Stimulated activated CD4-positive, alpha-beta T cell treated with anti-CD3 and anti-CD28 coated beads, TNF-alpha, amount 100 ng/mL, for 24 hours (primary cell): ENCODE measurements at places on chromosomes 7 and 10.

- no peak for DNase-seq
Measured at GRCh38 chr10:90161-90560, 41.1 kb upstream of the TUBB8 start.

DNA sequence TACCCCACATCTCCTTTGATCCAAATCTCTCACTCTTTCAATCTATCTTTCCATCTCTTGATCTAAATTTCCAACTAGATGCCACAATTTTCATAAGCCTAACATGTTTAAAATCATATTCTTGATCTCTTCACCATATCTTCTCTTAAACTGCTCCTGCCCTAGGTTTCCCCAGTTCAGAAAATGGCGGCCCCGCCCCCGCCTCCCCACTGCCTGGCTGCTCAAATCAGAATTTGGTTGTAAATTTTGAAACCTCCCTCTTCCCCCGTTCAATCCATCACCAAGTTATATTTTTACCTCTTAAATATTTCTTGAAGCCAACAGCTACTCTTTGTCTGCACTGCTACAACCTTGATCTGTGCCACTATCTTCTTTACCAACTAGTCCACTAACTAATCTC lies 27.3 kb upstream of the PRTFDC1 start:
- no peak for DNase-seq

DNA sequence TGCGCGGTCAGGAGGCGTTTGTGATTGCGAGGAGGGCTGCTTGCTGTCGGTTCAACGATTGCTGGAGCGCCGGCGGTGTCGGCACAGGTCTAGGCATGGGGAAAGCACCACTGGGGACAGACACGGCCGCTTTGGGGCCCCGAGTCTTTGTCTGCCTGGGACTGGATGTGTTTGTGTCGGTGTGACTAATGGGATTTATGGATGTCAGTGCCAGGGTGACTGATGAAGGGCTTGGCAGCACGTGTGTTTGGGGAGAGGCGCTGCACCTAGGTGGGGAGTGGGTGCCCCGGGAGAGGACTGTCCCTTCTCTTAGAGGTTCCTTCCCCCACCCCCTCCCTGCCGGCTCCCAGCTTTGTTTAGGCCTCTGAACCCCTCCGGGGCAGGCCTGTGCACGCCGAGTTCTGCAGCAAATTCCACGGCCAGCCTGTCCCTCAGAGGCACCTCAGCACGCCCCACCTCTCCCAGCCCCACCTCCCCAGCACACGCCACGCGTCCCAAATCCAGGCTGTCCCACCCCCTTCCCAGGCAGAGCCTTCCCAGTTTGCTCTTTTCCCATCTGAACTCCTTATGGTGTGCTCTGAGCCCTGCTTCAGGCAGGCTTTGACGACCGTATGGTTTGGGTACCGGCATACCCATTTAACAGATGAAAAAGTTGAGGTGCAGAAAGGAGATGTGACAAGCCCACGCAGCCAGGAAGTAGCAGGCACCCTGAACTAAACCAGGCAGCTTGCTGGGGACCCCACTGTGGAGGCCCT lies 6.4 kb upstream of the TNRC18 start:
- no peak for DNase-seq

DNA sequence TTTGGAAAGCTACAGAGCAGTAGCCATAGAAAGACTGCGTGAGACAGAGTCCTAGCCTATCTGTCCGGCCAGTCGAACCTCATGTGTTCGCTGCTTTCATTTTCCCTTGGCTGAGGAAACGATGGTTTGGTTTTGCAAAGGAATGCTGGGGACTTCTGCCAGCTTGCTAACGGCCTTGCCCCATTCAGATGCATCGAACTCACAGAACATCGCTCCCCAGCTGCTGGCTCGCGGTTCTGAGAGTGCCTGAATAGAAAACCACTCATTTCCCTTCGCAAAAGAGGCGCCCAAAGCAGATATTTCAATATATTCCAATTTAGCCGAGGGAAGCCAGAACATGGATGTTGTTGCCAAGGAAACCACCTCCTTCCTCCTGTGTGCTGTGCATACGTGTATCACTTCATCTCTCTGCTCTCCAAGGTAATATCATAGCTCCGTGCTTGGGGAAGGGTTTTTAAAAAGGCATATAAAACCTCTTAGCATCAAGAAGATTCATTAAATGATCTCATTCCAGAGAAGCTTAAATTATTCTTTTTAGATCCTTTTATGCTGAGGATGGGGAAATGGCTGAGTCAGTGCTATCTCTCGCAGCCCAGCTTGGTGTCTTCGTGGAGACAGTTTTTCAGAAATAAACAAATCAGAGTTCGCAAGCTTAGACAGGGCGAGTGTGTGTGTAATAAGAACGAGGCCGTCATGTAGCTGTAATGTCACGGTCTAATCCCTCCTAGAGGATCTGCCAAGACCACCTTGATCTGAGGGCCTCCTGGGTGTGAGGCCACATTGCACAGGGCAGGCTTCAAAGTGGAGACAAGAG lies 215.2 kb downstream of the RPS24 start:
- DNase-seq, result no peak

GRCh38 chr7:131957338-131958020 lies 401.1 kb upstream of the PODXL start:
- no peak for DNase-seq

- DNase-seq, result no peak
Measured at GRCh38 chr7:120442838-120443237, 169.9 kb downstream of the KCND2 start.

GRCh38 chr10:103235775-103236174 lies 9.9 kb upstream of the RPEL1 start:
- no peak for DNase-seq

DNA sequence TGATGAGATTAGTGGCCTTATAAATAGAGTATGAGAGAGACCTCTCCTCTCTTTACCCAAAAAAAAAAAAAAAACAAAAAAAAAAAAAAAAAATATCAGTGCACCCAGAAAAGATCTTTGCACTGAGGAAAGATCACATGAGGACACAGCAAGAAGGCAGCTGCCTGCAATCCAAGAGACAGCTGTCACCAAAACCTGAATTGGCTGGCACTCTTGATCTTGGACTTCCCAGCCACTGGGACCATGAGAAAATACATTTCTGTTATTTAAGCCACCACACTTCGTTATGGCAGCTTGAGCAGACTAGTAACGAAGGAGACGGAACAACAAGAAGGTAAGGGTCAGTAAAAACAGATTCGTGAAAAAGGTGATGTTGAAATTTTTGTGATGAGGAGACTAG lies 47.0 kb downstream of the TMEM106B start:
- DNase-seq, result no peak

GRCh38 chr10:132136689-132137088 lies 50.1 kb upstream of the DPYSL4 start:
- DNase-seq, result no peak

- no peak for DNase-seq
Measured at GRCh38 chr10:12191715-12192114, 4.0 kb downstream of the NUDT5 start.

- no peak for DNase-seq
Measured at GRCh38 chr7:19376538-19376937, 231.3 kb upstream of the FERD3L start.

GRCh38 chr10:67988606-67989005 lies 86.5 kb downstream of the HERC4 start:
- no peak for DNase-seq

DNA sequence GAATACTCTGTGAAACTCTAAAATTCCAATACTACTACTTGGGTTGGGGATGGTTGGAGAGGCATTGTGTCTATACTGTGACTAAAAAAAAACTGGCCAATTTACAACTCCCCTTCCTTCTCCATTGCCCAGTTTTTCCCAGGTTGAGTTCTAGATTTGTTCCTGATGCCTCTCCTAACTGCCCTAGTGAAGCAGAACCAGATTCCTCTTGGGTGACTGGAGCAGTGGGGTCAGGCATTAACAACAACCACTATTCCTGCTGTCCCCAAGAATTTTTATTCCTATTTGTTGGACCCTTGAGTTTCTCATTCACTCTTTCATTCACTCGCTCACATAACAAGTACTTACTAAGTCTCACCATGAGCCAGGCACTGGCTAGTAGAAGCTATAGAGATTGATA lies 5.8 kb downstream of the GOT1 start:
- DNase-seq, result no peak

- DNase-seq, result no peak
Measured at GRCh38 chr7:74217455-74218342, 7.9 kb downstream of the LAT2 start.

- no peak for DNase-seq
Measured at GRCh38 chr7:155953781-155954549, 141.7 kb upstream of the SHH start.

- no peak for DNase-seq
Measured at GRCh38 chr7:81638198-81638597, 131.6 kb downstream of the HGF start.

- DNase-seq, result no peak
Measured at GRCh38 chr7:16068183-16068582, 353.2 kb downstream of the CRPPA start.

GRCh38 chr7:33446551-33446950 lies 317.2 kb downstream of the BBS9 start:
- DNase-seq, result no peak

GRCh38 chr7:152615031-152615741 lies 60.8 kb downstream of the XRCC2 start:
- no peak for DNase-seq

DNA sequence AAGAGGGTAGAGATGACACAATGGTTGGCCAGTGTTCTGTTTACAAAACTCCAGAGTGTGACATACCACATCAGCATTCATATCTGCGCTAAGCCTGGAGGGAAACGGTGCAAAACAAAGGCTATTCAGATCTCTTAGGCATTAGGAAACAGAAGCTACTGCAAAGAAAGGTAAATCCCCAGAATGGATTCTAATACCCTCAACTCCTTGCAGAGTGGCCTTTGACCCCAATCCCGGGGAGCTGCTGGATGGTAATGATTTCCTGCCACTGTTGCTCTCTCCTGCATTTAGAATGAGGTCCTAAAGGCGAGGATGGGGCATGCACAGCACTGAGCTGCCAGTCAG lies 65.2 kb downstream of the AOAH start:
- DNase-seq, result no peak

- DNase-seq, result no peak
Measured at GRCh38 chr10:123117644-123118417, 17.9 kb upstream of the HMX3 start.

GRCh38 chr7:85708221-85708620 lies 521.4 kb upstream of the SEMA3D start:
- DNase-seq, result no peak

DNA sequence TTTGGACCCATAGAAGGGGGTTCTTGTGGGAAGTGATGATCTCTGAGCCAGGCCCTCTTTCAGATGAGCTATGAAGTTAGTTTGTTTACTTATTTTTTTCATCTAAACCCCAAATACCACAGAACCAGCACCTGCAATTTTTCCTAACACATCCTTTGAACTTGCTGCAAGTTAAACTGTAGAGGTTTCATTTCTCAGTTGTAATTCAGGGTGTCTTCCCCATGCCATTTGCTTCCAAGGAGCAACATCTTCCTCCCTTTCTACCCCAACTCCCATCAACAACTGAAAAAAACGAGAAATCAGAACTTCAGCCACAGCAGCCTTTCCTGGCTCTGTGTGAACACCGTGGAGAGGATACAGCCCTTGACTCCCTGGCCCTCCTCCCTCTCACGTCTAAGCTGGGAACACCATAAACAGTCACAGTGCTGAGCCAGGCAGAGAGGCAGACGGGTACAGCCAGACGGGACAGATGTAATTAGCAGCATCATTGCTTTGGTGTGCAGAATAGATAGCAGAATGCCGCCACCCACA lies 63.6 kb downstream of the RGS10 start:
- no peak for DNase-seq

DNA sequence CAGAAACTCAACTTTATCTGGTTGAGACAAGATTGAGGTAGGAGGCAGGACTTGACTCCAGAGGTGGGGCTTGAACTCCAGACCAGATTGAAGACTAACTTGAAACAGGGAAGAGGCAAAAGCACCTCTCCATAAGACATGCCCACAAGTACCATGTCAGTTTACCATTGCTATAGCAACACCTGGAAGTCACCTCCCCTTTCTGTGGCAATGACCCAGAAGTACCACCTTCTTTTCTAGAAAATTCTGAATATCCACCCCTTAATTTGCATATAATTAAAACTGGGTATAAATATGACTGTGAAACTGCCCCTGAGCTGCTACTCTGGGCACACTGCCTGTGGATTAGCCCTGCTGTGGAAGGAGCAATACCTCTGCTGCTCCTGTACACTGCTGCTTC lies 4.9 kb upstream of the TOMM7 start:
- no peak for DNase-seq

DNA sequence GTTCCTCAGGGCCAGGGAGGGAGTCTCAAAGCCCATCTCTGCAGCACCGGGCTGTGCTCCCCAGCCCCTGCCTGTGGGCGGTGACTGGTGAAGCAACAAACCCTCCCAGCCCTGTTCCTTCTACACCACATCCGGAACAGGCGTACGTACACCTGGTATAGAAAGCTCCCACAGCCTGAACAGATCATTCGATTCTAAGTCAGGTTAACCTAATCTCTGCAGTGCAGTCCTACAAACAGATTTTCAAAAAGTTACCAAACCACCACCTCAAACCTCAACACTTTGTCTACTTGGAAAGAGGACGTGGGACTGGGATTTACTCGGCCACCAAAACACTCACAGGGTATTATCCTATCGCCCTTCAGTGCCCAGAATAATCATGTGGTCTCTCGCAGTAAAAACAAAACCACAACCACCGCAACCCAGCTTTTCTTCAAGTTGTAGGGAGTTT lies 238.4 kb downstream of the DIP2C start:
- peak; percentile 50 for DNase-seq

GRCh38 chr10:76618171-76618570 lies 1019.4 kb downstream of the KCNMA1 start:
- DNase-seq, result no peak

DNA sequence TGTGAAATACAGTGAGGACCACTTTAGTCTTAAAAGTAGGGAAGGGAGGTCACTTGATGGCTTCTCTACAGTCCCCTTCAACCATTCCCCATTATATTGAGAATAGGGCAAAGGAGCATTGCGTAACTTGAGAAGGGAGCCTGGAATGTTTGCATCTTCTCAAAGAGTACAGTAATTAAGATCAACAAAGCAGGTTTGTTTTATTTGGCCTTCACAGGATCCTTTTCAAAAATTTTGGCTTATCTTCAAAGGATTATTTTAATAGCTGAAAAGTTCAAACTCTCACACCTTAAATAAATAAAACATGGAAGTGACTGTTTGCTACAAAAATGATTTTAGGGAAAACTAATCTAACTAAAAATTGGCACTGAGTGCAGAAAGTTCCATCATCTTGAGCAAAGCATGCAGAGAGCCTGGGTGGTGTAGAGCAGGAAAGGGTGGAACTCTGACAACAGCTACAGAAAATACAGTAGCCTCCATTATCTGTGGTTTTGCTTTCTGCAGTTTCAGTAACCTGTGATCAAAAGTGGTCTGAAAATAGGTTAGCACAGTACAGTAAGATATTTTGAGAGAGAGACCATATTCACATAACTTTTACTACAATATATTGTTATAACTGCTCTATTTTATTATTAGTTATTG lies 214.0 kb downstream of the MDFIC start:
- DNase-seq, result no peak
